Epithelial cell of prostate (primary cell): ENCODE measurements at places on chromosomes 2 and 18.
A peak's percentile ranks its signal among the peaks of the same experiment; 100 is the strongest.

GRCh38 chr2:219519526-219519916 is 5.2 kb downstream of the ASIC4 start:
- no peak for DNase-seq

DNA sequence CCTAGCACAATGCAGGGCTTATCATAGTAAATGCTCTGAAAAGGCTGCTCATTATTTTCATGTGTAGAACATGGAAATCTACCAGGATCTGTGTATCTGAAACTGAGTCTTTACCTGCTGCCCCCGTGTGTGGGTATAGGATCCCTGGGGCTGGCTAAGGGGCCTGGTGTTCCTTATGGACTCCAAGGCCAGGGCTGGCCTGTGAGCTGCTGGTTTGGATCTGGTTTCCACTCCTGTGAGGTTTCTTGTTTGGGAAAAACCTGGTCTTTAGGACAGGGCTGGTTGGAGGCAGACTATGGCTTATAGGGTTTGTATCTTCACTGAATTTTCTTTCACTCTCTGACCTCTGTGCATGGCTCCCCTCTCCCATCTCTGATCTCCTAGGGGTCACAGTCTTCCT is 80.8 kb downstream of the DYSF start:
- no peak for DNase-seq

GRCh38 chr2:126979039-126980003 is 80.6 kb downstream of the TEX51 start:
- DNase-seq = no peak

DNA sequence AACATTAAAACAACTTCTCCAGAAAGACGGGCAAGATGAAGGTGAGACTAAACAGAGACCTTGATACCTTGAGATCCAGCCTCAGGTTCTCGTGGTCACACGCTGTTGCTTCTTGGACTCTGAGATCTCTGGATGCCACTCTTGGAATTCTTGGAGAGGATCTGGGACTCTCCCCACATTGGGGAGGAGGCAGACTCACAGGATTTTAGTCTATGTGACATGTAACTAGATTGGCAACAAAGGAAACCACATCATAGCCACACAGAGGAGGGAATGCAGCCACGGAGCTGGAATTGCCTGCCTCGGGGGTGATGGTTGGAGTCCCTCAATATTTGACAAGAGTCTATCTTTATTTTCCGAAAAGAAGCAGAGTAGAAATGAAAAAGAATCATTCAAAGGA is 78.8 kb upstream of the IGFBP5 start:
- no peak for DNase-seq

DNA sequence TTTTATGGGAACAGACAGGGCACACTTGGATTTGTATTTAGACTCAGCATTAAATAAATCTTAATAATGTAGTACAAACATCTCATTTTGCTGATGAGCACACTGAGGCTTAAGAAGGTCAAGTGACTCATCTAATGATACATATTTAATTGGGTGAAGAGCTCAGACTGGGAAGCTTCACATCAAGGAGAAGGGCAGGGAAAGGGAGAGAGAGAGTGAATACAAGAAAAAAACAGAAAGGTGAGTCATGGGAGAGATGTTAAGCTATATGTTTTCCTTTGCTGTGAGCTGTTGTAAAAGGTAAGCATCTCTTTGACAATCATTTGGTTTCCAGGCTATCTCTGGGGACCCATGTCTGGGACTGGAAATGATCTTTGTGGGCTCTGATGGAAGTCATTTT is 277.8 kb downstream of the SETBP1 start:
- DNase-seq = peak; percentile 49

DNA sequence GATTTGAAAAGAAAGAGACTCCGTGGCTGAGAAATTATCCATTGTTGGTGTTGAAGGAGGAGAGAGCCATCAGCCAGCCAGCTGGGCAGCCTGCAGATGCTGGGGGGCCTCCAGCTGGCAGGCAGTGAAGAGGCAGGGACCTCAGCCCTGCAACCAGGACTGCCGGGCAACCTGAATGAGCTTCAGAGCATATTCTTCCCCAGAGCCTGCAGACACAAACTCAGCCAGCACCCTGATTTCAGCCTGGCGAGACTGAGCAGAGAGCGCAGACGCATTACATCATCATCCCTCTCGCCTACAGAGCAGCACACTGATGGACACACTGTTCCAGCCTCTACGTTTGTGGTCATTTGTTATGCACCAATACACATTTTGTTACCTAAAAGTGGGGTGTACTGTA is 150.7 kb upstream of the RAB6C start:
- no peak for DNase-seq

GRCh38 chr2:109238580-109238979 is 109.6 kb downstream of the SH3RF3 start:
- no peak for DNase-seq

DNA sequence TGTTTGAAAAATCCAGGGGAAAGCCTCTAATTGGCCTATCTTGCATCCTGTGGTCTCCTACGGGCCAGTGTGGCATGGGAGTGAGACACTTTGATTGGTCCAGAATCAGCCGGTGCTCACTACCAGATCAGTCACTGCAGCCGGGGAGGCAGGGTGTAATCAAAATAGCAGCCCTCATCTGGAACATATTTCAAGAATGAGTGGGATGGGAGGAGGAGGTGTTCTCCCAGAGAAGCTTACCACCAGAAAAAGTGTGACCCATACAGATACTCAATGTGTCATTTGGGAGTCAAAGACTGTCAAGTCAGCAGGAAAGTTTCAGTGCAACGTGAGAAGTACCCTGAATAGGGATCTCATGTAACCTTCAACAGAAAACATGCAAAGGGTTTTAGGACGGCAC is 393.9 kb upstream of the SLC14A2 start:
- no peak for DNase-seq

GRCh38 chr2:193502363-193503035 is 1307.8 kb upstream of the TMEFF2 start:
- DNase-seq = no peak

- peak; percentile 61 for DNase-seq
These were observed 192.1 kb downstream of the SP3 start for GRCh38 chr2:173773076-173773475.

DNA sequence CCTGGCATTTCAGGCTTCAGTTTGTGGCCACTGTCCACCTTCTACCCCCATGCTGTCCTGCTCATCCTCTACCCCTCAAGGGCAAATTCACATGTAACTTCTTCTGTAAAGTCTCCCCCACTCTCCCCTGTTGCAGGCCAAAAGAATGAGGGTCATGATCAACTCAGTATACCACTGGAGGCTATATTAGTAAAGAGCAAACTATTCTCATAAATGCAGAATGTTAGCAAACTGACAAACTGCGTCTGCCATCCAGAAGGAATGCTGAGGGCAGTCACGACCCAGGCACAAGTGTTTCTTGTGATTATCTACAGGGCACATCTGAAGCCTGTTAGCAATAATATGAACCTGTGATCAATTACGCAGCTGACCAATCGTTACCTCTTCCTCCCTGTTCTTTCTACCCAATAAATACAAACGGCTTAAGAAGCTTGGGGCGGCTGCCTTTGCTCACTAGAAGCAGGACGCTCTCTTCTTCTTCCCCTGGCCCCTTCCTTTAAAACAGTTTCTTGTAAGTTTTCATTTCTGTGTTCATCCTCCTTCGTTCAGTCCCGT is 58.3 kb downstream of the SEPTIN10 start:
- DNase-seq = no peak

- DNase-seq = no peak
These were observed 326.8 kb downstream of the DYSF start for GRCh38 chr2:71780162-71780561.

- peak; percentile 91 for DNase-seq
These were observed 14.6 kb downstream of the TMSB10 start for GRCh38 chr2:84919885-84920580.

- DNase-seq = no peak
These were observed 175.5 kb downstream of the CAMKMT start for GRCh38 chr2:44537264-44537663.

GRCh38 chr2:179818546-179818945 is 42.9 kb downstream of the ZNF385B start:
- DNase-seq = no peak

DNA sequence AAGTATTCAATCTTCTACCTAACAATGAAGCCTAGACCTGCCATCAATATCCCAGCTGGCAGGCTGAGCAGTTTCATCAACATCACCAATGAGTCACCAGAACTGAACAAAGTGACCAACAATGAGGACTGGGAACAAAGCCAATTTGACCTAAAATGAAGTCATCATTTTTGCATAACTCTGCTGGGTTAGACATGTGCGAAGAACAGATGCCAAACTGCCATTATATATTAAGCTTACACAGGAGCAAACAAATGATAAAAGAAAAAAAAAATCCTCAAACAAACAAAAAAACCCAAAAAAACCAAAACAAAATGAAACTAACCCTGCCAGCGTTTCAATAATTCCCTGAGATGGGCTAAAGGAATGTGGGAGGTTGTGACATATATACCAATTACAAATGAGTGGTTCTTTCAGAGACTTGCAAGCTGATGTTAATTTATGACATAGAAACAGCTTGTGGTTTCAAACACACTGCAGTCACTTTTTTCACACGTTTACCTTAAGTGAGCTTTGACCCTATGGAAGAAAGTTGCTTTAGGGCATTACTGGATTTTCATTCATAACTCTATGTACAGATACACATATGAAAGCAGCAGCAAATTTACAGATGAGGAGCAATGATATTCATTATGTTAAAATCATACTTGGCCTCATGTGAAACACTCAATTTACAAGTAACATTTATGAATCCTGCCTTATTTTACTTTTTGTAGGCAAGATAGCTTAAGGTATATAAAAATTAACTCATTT is 56.9 kb upstream of the CCDC141 start:
- DNase-seq = peak; percentile 93

DNA sequence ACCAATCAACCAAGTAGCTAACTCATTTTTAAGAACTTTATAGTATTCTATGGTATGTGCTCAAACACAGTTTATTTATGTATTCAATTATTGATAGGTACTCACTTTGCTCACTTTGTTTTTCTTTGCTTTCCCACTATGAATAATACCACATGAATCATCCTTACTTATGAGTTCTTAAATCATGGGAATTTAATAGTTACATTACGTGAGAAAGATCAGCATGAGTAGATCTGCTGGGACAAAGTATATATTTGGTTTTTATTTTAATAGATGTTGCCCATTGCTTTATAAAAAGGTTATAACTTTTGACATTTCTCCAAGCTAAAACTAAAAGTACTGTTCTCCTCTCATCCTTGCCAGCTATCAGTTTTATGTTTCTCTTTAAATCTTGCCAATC is 390.7 kb downstream of the LRATD1 start:
- no peak for DNase-seq
